ENCODE measurements at places on chromosomes 6 and 20.

- no peak for DNase-seq
These were observed 138.0 kb upstream of the RREB1 start for GRCh38 chr6:6969761-6970223.

DNA sequence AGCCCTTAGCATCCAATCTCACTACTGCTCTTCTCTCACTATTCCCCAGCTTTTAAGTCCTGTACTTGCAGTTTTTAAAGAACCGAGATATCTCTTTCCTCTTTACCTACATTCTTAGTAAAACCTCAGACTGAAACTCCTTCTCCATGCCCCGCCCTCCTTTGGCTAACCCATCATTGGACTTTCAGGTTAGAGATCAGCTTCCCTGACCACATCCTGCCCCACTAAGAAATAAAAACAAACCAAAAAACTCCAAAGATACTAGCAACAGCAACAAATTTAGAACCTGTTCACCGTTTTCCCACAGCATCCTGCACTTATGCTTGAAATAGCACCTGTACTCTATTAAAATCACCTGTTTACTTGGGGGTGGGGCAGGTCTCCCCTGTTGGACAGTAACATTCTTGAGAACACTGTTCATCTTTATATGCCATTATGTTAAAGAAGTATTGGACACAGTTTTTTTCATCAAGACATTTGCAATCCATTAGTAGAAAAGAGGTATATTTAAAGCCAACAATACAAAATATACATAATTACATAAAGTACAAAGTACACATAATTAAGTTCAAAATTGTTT is 16.3 kb upstream of the SMAP1 start:
- DNase-seq, result no peak

GRCh38 chr20:44231713-44232468 is 15.2 kb upstream of the GDAP1L1 start:
- DNase-seq, result no peak

DNA sequence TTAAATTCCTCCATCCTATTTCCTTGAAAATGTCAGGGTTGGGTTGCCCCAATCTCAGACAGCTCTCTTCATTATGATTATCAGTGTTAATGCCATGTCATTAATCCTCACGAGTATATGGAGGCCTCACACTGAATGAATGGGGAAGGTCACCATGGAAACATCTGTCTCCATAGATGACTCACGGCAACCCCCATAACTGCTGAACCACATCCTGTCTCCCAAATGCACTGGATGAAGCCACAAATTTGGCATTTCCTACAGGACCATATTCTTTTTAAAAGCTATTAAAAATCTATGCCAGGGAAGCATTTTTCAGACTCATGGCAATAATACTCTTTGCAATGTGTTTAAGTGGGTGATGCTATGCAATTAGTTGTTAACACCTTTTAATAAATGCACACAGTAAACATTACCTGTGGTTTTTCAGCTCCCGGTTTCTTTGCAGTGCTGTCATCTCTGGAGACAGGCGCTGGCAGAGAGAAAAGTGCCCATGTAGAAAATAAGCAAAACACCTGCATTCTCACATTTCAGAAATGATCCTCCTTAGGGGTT is 80.1 kb upstream of the PTPRK start:
- no peak for DNase-seq

DNA sequence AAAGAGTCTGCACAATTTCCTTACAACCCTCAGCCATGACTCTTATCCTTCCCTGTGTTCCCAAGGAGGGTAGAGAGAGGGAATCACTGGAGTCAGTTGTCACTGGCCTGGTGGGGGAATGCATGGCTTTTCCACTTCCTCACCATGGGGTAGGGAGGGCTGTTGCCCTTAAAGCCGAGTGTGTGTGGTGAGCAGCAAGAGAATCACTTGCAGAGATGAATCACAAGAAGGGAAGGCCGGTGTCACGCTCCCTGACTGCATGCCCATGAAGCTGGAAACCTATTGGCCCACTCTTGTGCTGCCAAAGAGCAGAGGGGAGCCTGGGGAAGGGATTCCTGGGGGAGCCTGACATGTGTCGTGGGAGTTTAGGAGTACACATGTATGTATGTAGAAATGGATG is 18.1 kb upstream of the BMP6 start:
- DNase-seq, result no peak

- DNase-seq, result no peak
These were observed 10.5 kb downstream of the MTG2 start for GRCh38 chr20:62193079-62194025.

DNA sequence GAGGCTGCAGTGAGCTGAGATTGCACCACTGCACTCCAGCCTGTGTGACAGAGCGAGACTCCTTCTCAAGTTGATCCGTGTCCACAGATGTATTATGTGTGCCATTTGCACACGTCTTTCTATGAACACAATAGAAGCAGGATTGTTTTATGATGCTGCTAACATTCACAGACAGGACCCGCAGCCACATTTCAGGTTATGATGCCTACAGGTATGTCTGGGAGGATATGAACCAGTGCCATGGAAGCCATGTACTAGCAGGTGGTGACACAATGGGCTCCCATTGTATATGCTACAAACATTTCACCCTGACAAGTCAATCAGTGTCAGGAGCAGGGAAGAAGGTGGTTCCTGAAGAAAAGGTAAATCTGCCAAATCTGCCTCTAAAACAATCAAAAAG is 4.3 kb downstream of the TRAM2 start:
- DNase-seq, result no peak

DNA sequence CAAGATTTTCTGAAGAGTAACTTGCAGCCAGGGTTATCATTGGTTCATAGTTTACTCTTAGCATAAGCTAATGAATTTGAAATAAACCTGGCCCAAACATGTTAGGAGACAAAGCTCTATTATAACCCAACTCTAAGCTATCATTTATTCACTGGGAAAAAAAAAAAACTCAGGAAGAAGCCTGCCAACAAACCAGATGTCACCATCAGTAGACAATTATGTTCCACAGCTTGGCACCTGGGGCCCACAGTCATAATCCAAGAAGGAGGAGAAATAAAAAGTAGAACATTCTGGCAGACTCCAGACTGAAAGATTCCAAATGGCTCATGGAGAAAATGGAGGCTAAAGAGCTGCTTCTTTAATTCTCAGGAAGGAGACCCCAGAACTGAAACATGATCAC is 100.0 kb upstream of the CNR1 start:
- no peak for DNase-seq

DNA sequence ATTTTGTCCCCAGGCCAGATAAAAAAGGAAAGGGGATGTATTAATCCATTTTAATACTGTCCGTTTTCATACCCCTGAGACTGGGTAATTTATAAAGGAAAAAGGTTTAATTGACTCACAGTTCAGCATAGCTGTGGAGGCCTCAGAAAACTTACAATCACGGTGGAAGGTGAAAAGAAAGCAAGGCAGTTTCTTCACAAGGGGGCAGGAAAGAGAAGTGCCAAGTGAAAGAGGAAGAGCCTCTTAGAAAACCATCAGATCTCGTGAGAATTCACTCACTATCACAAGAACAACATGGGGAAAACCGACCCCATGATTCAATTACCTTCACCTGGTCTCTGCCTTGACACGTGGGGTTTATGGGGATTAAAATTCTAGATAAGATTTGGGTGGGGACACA is 152.5 kb downstream of the IBTK start:
- no peak for DNase-seq

DNA sequence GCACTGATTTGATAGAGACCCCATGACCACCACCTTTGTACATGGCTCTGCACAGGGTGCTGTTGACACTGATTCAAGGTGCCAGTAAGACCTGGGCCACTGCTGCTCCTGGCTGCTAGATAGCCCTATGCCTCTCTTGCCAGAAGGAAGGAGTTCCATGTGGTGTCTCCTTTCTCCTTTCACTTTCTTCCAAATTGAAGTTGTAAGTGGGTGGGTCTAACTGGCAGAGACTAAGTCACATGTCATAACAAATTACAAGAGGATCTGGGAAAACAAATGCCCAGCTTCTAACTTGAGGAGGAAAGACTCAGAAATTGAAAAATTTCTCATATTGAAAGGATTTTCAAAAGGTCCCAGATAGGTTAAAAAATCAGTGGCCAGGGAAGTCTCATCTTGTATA is 116.8 kb downstream of the TFAP2B start:
- DNase-seq, result no peak

DNA sequence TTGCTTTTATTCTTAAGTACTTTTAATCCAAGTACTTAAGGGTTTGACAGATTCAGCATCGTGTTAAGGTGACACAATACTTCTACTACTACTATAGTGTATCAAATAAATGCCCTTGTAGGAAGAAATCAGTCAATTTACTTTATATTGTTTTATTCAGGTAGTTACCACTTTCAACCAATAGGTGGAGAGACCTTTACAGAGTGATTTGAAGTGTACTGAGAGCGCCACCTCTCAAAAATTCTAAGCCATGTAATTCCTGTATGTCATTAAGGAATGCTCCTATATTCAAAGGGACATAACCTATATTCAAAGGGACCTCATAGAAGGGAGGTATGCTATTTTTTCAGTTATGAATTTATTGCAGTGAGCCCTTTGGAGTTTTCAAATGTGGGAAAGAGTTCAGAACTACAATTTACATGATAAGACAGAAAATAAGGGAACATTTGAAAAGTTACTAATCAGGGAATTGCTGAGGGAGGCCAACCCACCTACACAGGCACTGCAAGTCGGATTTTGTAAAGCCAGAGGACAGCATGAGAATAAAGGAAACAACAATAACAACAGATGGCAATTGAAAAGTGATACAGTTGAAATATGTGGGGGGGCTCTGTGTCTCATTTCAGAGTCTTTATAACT is 955.6 kb downstream of the TBC1D32 start:
- DNase-seq, result no peak

GRCh38 chr20:6632187-6632586 is 135.3 kb upstream of the BMP2 start:
- no peak for DNase-seq

- no peak for DNase-seq
These were observed 125.8 kb downstream of the LY86 start for GRCh38 chr6:6714118-6714897.

- DNase-seq, result no peak
These were observed 21.5 kb downstream of the ARHGAP40 start for GRCh38 chr20:38623061-38623460.

- DNase-seq, result no peak
These were observed 43.9 kb downstream of the PHACTR2 start for GRCh38 chr6:143721642-143722041.

GRCh38 chr6:103675807-103676406 is 1183.8 kb downstream of the HACE1 start:
- DNase-seq, result no peak

DNA sequence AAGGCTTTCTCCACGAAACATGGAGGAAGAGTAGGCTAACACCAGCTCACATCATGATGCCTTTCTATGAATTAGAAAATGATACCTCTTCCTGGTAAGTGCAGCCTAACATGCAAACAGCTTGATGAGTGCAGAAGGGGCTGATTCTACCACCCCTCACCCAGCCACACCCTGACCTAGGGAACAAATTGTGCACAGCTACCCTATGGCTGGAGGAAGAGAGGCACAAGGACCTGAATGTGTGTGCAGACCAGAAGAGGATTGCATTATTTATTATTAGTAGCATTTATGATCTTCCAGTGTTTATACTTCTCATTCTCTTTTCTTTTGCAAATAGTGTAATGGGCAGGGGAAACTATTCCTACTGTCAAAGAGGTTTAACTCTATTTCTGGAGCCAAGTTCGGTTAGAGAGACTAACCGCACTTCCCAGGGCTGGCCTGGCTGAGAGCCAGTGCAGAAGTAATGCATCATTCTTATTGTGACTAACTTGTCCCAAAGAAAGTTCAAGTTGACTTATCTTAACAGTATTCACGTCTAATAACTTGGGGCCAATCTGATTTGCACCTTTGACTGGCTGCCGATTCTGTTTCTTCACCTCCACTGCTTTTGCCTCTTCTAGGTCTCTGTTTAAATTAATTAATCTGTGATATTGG is 237.5 kb downstream of the CD83 start:
- no peak for DNase-seq

DNA sequence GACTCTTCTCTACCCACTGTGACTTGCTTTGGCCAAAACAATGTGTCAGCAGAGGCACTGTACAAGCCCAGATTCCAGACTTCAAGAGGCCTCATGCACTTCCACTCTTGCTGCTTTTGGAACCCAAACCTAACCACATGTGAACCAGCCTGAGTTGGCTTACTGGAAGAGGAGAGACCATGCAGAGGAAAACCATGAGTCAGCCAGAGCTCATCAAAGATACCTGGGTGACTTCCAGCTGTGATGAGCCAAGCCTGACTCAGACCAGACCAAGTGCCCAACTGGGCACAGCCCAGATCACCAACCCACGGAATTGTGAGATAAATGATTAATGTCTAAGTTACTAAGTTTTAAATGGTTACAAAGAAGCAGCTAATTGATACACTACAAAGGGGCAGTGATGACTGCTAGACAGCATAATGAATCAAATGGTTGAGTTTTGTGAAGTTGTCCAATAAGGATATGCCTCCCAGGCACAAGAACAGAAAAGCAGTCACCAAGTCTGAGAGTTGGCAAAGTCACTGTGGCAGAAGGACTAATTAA is 16.2 kb upstream of the BEND6 start:
- no peak for DNase-seq

GRCh38 chr6:56524891-56525703 is 117.6 kb downstream of the DST start:
- no peak for DNase-seq

GRCh38 chr20:58022711-58023110 is 205.7 kb downstream of the ANKRD60 start:
- DNase-seq, result no peak

DNA sequence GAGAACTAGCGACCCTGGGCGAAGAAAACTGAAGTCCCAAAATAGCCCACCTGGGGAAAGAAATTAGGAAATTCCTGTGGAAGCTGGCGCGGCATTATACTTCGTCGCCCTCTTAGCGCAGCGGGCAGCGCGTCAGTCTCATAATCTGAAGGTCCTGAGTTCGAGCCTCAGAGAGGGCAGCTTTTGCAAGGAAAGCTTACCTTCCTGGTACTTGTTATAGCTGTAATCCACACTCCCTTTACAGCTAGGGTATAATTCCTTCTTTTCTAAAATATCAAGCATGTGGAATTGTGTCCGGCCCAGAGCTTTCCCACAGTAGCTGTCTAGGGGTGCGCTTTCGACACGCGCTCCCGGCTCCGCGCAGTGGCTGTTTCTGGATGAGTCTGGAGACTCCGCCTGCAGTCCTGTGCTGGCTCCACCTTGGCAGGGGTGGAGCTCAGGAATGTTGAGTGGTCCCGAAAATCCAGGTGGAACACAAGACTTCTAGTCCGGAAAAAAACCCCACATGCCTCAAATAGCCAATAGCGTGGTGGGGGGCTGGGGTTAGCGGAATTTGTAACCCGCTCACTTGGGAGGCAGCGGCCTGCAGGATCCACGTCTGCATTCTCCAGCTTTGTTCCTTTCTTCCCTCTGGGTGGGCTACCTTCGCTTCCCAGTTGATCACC is 83.7 kb upstream of the ZNF322 start:
- no peak for DNase-seq

DNA sequence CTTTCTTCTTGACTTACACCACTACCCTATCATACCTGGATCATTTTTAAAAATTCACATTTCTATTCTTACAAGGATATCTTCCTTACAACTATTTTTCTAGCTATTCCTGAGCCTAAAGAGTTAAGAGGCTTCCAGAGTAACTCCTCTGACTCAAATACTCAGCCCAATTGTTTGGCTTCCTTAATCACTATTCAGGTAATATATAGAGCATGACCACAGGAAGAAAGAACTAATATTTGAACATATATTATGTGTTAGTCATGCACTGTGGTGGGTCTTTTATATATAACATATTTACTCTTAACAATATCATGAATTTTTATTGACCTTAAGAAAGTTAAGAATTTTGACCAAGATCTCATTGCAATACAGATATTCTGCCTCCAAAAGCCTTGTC is 42.0 kb upstream of the ID4 start:
- no peak for DNase-seq

- DNase-seq, result no peak
These were observed 3.6 kb upstream of the PGBD1 start for GRCh38 chr6:28277746-28278145.

GRCh38 chr20:59772931-59773913 is 160.2 kb downstream of the SYCP2 start:
- DNase-seq, result no peak

All from NCI-H1930 (cell line).